ENCODE measurements at places on chromosomes 2 and 18.

DNA sequence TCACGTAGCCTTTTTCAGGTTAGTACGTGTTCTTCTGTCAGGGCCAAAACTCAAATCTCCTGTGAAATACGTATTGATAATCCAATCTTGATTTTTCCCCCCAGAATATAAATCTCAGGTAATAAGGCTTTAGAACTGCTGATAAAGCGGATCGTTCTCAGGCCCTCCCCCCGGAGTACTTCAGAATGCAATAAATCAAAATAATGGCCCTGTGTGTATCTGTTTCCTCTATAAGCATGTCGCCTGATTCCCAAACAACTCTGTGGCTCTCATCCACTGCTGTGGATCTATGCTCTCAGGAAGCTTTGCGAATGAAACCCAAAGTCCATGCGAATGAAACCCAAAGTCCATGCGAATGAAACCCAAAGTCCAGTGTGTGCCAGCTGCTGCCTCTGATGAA, 49.4 kb downstream of the IMPA2 start:
- no peak for DNase-seq

- no peak for DNase-seq
These were observed 17.6 kb downstream of the NPPC start for GRCh38 chr2:231908584-231908983.

- no peak for DNase-seq
These were observed 2.7 kb upstream of the ZC3H6 start for GRCh38 chr2:112272669-112273068.

GRCh38 chr2:43745457-43745856, 28.4 kb upstream of the DYNC2LI1 start:
- peak; percentile 45 for DNase-seq

Data from AG20443 (cell line).